Activated gamma-delta T cell (primary cell): ENCODE measurements at places on chromosomes 3 and 15.

GRCh38 chr3:127723011-127723567, 50.3 kb downstream of the ABTB1 start:
- no peak for DNase-seq

DNA sequence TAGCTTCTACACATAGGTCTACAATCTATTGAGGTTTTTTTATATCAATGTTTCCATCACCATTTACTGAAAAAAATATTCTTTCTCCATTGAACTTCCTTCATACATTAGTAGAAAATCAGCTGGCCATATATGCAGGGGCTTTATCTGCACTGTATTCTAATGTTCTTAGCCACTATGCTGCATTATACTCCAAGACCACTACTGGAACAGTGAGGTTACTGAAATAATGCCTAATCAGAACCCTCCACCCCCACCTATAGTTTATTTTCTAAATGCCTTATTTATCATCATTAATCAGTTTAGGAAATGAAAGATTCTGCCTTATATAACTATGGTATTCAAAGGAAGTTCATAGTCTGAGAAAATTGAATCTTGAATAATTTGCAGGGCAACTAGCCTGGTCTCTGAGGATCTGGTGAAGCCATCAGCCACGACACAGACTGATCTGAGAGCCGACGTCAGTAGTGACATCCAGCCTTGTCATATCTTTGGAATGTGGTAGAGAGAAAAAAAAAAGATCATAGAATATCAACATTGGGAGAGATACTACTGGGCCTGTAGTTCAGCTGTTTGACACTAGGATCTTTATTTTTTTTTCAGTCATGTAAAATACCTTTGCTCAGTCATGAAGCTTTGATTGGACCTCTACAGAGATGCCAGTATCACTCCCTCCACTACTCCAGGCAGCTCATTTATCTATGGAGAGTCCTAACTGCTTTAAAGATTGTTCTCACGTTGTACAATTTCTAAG, 66.6 kb downstream of the P3H2 start:
- no peak for DNase-seq

DNA sequence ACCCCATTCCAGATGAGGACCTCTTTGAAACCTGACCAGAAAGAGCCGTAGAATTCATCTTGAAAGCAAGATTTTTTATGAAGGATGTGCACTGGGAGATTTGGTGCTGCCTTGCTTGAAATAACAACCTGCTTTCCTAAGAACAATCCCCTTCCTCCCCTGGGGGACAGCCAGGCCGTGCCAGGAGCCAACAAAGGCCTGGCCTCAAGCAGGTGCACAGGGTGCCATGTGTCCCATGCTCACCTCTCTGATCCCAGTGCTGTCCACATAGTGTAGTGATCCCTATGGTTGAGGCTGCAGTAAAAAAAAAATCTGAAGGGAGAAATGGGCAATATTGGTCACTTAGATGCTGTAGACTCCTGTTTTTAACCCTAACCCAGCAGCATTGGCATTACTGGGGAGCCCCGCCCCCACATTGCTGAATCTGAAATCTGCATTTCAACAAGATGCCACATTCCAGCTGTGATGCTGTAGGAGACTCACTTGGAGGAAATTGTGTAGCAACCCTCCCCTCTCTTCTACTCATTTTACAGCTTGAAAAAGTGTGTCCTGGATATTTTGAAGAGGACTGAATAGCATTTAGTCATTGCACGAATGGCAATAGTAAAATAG, 171.2 kb downstream of the APBA2 start:
- no peak for DNase-seq

GRCh38 chr3:187319699-187320302, 28.3 kb upstream of the MASP1 start:
- no peak for DNase-seq

GRCh38 chr3:44983484-44983941, 7.5 kb downstream of the EXOSC7 start:
- no peak for DNase-seq
